A549 treated with CpdA at 1 μM for 4 hours (cell line): ENCODE measurements at places on chromosomes 12 and 14. TPM values are rescaled to one million over a fixed set of nuclear protein-coding genes. Genes with fewer than 3 reads are reported as not detected.

The TMEM229B gene
- 0.17 to 0.57 TPM (median 0.24 TPM) in 5 replicates for total RNA-seq

The RD3L gene
- total RNA-seq = not detected in 5 replicates

The ASB2 gene
- 1.5 to 3.5 TPM (median 1.9 TPM) in 5 replicates for total RNA-seq

The DLST gene
- 92.4 to 99.9 TPM (median 97.6 TPM) in 5 replicates for total RNA-seq

The PTPRR gene
- total RNA-seq = 0.17 to 0.58 TPM (median 0.33 TPM) in 5 replicates

The DEPDC4 gene
- total RNA-seq = 1.3 to 2.2 TPM (median 1.5 TPM) in 5 replicates

The HEBP1 gene
- total RNA-seq = 53.8 to 67.2 TPM (median 59.4 TPM) in 5 replicates

The SYT10 gene
- not detected in 5 replicates for total RNA-seq

The TBX3 gene
- total RNA-seq = 16.9 to 20.2 TPM (median 19.7 TPM) in 5 replicates

The GLT8D2 gene
- 0.17 to 0.52 TPM (median 0.24 TPM) in 5 replicates for total RNA-seq

The GMFB gene
- total RNA-seq = 36.4 to 97.2 TPM (median 37.5 TPM) in 5 replicates

The RPL10L gene
- not detected in 5 replicates for total RNA-seq

The RBM23 gene
- 66.0 to 72.5 TPM (median 68.1 TPM) in 5 replicates for total RNA-seq

The FAM181A gene
- not detected in 5 replicates for total RNA-seq

The AJUBA gene
- total RNA-seq = 34.2 to 45.0 TPM (median 38.1 TPM) in 5 replicates

The ATG14 gene
- total RNA-seq = 4.7 to 6.2 TPM (median 5.3 TPM) in 5 replicates

The GLT1D1 gene
- not detected in 5 replicates for total RNA-seq

The AICDA gene
- 0.08 to 0.20 TPM (median 0.15 TPM) in 5 replicates for total RNA-seq

The ENDOU gene
- total RNA-seq = not detected in 5 replicates

The RPGRIP1 gene
- 0.21 to 0.51 TPM (median 0.34 TPM) in 5 replicates for total RNA-seq

The STXBP6 gene
- total RNA-seq = 1.7 to 2.5 TPM (median 2.2 TPM) in 5 replicates

The FAM186B gene
- total RNA-seq = 0.08 to 0.15 TPM (median 0.11 TPM) in 5 replicates

The C3AR1 gene
- not detected in 5 replicates for total RNA-seq

The SERPINA3 gene
- total RNA-seq = 5.4 to 7.6 TPM (median 5.7 TPM) in 5 replicates

The TMEM132D gene
- not detected in 5 replicates for total RNA-seq

The RNASE7 gene
- total RNA-seq = not detected in 5 replicates

The SEC23A gene
- 43.6 to 97.3 TPM (median 76.9 TPM) in 5 replicates for total RNA-seq

The MEG3 gene
- total RNA-seq = 56.5 to 102 TPM (median 73.0 TPM) in 5 replicates

The ZNF891 gene
- 0.38 to 0.47 TPM (median 0.43 TPM) in 5 replicates for total RNA-seq

The KRT83 gene
- 2.2 to 6.1 TPM (median 5.3 TPM) in 5 replicates for total RNA-seq

The ABHD4 gene
- 53.4 to 58.0 TPM (median 55.3 TPM) in 5 replicates for total RNA-seq

The NXPH4 gene
- 3.8 to 6.1 TPM (median 5.9 TPM) in 5 replicates for total RNA-seq

The KANSL2 gene
- total RNA-seq = 31.5 to 41.2 TPM (median 36.0 TPM) in 5 replicates

The HOXC4 gene
- total RNA-seq = 2.4 to 4.2 TPM (median 4.0 TPM) in 5 replicates

The DBX2 gene
- total RNA-seq = not detected in 5 replicates

The SMCO2 gene
- 0.13 to 0.50 TPM (median 0.24 TPM) in 5 replicates for total RNA-seq

The KLRC2 gene
- 1.0 to 2.2 TPM (median 1.4 TPM) in 5 replicates for total RNA-seq

The STAC3 gene
- total RNA-seq = 0.20 to 0.64 TPM (median 0.53 TPM) in 5 replicates

The GARIN6 gene
- total RNA-seq = not detected in 5 replicates

The MTA1 gene
- 57.8 to 88.0 TPM (median 75.8 TPM) in 5 replicates for total RNA-seq

The LRP1 gene
- total RNA-seq = 18.5 to 27.8 TPM (median 20.2 TPM) in 5 replicates

The ITGB7 gene
- 0.29 to 0.56 TPM (median 0.45 TPM) in 5 replicates for total RNA-seq

The HSPB8 gene
- total RNA-seq = 13.1 to 21.0 TPM (median 15.4 TPM) in 5 replicates

The C1S gene
- total RNA-seq = 36.8 to 62.7 TPM (median 41.0 TPM) in 5 replicates

The ANG gene
- 7.5 to 12.2 TPM (median 10.6 TPM) in 5 replicates for total RNA-seq

The CCDC196 gene
- not detected in 5 replicates for total RNA-seq

The ESR2 gene
- 0.09 to 0.12 TPM (median 0.09 TPM) in 3 of 5 replicates, not detected in the others for total RNA-seq

The KLRG1 gene
- total RNA-seq = 1.1 to 2.1 TPM (median 1.4 TPM) in 5 replicates

The RERG gene
- total RNA-seq = 0.14 to 0.47 TPM (median 0.21 TPM) in 5 replicates

The LRP1-AS gene
- total RNA-seq = not detected in 5 replicates

The BTBD7 gene
- 11.1 to 13.7 TPM (median 12.5 TPM) in 5 replicates for total RNA-seq
